HAP-1 (cell line): ENCODE measurements at places on chromosomes 1 and 21.

- no peak for DNase-seq
These were observed 36.6 kb downstream of the UBASH3A start for GRCh38 chr21:42440187-42440792.

GRCh38 chr1:100010804-100011203 lies 41.0 kb downstream of the SLC35A3 start:
- DNase-seq: no peak

- DNase-seq: peak; percentile 35
These were observed 946 bp upstream of the HNRNPR start for GRCh38 chr1:23344987-23345472.

- DNase-seq: no peak
These were observed 9.0 kb downstream of the CTSK start for GRCh38 chr1:150799089-150799488.

GRCh38 chr1:177571485-177572076 lies 398.3 kb downstream of the SEC16B start:
- no peak for DNase-seq

DNA sequence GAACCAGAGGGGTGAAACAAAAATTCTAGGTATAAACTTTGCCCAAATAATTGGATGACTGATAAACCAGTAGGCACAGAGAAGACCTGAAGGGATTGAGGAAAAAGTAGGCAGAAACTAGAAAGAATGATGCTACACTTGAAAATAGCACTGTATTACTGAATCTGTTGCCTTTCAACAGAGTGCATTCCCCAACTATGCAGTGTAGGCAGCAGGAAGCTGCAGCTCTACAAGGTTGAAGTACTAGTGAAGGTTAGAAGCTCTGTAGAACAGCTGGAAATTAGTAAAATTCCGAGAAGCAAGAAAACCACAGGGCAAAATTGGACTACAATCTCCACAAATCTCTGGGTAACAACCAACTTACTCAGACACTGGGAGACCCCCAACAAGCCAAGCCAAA lies 27.4 kb downstream of the ZNF644 start:
- DNase-seq: no peak

DNA sequence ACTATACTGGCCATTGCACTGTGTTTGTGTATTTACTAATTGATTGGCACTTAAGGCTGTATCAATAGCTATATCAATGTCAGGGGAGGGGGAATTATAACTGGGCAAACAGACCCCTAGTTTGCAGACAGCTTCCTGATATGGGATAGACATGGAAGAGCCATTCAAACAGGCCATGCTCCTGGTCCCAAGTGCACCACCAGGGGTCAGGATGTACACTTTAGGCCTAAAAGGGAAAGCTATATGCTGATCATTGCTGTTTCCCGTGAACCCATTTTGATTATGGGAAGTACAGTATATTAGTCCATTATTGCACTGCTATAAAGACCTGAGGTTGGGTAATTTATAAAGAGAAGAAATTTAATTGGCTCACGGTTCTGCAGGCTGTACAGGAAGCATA lies 124.9 kb upstream of the BACE2 start:
- DNase-seq: no peak
